ENCODE measurements at places on chromosomes 6 and 20.

DNA sequence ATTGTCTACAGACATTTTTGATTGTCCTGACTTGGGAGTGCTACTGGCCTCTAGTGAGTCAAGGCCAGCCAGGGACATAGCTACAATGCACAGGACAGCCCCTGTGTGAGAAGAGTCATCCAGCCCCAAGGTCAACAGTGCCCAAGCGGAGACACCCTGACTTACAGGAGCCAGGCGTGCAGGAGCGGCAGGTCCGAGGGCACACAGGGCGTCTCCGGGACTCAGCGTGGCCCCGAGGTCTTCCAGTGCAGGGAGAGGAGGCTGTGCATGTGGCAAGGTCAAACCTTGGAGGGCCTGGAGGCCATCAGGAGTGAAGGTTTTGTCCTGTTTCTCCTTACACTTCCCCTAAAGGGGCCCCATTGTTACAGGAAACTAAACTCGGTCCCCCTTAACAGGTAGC lies 41.3 kb upstream of the QKI start:
- no peak for DNase-seq

GRCh38 chr20:273884-274283 lies 16.4 kb downstream of the DEFB132 start:
- DNase-seq: no peak

GRCh38 chr6:79277109-79277508 lies 42.6 kb upstream of the HMGN3 start:
- DNase-seq: peak; percentile 15

- DNase-seq: no peak
Observed at GRCh38 chr6:6643398-6643797, 54.9 kb downstream of the LY86 start.

GRCh38 chr20:32743237-32744112 lies at the start of gene COMMD7:
Gene COMMD7, minus strand, starts transcription at chr20:32743467. Its CDS starts 76 bp downstream, at chr20:32743391.
- DNase-seq: no peak

GRCh38 chr20:63114006-63114692 lies 101.8 kb downstream of the YTHDF1 start:
- DNase-seq: no peak

DNA sequence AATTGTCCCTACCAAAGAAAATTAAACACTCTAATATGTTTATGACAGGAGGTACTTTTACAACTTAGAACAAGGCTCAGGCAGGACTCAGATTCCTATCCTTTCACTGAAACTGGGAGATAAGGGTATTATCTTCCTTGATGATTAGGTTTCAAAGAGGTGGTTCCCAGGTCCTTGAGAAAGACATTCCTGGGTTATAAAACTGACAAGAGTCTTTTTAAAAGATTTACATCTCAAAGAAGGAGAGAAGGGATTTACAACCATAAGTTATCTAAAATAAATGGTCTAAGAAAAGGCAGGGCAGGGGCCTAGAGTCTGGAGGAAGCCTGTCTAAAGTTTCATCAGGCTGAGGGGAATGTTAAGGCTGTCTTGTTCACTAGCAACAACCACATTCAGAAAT lies 1492.5 kb downstream of the HACE1 start:
- no peak for DNase-seq

DNA sequence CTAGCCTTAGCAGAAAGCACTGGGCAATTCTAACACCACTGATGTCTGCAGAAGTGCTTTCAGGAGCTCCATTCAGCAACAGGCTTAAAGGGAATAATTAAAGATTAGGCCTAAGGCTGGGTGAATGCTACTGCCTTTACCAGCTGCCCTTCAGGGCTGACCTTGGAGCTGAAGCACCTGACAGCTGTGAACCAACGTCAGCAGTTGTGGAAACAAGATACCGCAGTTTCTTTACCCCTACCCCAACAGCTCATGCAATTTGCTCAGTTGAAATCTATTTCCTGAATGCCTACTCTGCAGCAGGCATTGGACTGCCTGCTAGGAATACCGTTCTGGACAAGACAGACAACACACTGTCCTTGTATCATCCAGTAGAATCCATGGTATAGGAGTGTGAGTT lies 51.5 kb upstream of the ADTRP start:
- DNase-seq: no peak

GRCh38 chr20:5039889-5040288 lies 38.6 kb upstream of the SLC23A2 start:
- DNase-seq: no peak

- no peak for DNase-seq
Observed at GRCh38 chr6:155694419-155694790, 238.8 kb upstream of the NOX3 start.
